Sciatic nerve (tissue), 2 donors: ENCODE measurements at places on chromosomes 7 and 10.

- no peak for DNase-seq
Measured at GRCh38 chr10:28179006-28179742, 123.7 kb downstream of the MPP7 start.

GRCh38 chr7:29871787-29872398, 65.6 kb downstream of the WIPF3 start:
- no peak for DNase-seq

DNA sequence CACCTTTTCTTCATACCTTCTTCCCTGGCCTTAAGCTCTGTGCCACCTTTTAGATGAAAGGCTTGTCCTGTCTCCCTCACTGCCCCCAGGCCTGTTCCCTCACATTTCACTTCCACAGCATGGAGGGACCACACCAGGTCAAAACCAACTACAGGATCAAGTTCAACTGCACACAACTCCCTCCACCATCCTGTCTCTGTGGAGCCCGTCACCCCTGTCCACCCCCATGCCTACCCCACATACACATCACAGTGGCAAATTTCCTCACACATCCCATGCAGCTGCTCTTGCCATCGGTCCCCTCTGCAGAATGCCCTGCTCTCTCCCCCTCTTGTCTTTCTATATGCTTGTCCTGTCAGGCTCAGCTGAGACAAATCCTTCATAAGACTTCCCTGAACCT, 154.1 kb downstream of the USP6NL start:
- DNase-seq, result no peak

GRCh38 chr10:85168243-85168642, 839.9 kb downstream of the CCSER2 start:
- no peak for DNase-seq

DNA sequence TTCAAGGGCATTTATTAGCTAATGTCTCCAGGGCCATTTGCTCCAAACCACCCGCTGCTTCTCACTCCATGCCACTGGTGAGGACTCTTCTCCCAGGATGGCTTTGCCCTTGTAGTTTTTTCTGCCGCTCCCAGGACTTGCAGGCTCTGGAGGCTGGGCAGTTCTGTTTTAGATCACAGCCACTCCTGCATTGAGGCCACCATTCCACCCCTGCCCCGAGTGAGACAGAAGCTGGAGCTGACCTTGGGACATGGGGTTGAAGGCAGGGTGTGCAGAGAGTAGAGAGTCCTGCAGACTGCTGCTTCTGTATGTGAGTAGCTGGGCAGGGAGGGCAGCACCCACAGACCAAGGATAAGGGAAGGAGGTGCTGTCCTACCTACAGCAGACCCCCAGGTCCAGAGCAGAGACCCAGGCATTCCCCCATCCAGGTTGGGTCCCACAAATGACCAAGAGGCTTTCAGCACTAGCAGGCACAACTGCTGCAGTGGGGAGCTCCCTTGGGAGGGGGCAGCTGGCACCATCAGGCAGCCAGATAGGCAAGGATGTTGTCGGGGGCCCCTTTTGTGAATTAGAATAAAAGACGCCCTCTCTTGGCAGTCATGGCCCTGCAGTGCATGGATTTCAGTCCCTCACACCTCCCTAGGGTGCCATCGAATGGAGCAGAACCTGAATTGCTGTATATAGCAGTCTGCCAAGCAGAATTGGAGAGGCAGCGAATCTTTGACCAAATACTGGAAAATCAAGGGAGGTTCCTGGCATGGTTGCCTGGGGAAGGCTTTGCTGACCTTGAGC, 22.7 kb upstream of the ADCYAP1R1 start:
- DNase-seq, result no peak

DNA sequence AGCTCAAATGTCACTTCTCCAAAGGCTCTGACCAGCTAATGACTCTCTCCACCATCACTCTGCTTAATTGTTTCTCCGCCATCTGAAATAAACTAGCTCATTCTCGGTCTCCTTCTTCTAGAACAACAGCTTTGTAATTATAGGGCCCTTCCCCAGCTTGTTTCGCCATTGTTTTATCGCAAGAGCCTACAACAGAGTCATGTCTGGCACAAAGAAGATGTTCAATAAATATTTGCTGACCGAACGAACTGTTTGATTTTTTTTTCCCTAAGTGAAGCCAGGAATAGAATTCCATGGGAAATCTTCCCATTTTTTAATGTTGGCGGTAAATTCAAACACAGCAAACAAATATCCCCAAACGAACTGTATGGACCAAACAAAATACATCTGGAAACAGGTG, 63.8 kb upstream of the NMT2 start:
- DNase-seq, result no peak

GRCh38 chr10:12720217-12720981, 281.1 kb downstream of the CCDC3 start:
- DNase-seq, result peak; percentile 79

DNA sequence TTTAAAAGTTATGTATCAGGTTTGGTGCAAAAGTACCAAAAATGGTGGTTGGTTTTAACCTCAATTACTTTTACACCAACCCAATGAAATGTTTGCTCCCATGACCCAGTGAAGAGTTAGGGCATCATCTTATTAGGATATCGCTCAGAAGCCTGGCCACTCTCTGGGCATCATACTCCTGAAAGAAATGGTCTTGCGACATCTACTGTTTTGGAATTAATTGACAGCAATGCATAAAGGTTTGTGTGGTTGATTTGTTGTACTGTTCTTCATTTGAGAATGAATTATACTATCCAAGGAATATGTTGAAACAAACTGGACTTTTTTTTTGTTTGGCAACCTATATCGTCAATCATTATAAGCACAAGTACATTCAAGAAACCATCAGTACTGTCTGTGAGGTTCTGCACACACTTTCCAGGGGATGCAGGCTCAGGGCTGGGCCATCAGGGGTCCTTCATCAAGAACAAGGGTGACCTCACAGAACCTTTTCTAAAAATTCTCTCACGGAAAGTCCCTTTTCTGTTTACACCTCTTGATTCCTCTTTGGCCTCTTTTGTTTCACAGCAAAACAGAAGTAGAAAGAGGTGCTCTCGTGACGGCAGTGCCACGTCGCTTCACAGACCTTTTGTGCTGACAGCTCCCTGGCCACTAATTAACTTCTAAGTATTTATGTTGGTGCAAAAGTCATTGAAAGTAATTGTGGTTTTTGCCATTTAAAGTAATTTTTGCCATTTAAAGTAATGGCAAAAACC, 117.2 kb upstream of the KLF6 start:
- DNase-seq, result no peak

DNA sequence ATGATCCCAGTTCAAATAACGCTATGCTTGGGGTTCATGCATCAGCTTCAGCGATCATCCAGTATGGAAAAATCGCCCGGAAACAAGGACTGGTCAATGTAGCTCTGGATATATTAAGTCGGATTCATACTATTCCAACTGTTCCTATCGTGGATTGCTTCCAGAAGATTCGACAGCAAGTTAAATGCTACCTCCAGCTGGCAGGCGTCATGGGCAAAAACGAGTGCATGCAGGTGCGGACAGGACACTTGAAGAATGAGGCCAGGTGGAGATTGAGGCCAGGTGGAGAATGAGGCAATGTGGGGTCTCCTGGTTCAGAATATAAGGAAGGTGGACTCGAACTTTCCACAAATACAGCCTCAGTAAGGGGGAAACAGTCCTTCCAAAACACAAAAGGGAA, 105.8 kb downstream of the TRRAP start:
- no peak for DNase-seq

DNA sequence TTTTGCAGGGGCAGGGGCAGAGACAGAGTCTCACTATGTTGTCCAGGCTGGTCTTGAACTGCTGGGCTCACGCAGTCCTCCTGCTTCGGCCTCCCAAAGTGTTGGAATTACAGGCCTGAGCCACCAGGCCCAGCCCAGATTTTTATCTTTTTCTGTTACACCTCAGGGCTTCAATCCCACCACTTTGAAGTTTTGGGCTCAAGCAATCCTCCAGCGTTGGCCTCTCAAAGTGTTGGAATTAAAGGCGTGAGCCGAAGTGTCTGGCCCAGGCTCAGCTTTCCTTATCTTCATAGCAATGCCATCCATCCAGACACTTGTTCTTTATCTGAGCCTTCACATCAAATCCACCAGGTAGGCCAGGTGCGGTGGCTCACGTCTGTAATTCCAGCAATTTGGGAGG, 4.1 kb downstream of the TAF6 start:
- no peak for DNase-seq

- DNase-seq, result no peak
Measured at GRCh38 chr10:124086787-124087671, 6.4 kb downstream of the CHST15 start.

DNA sequence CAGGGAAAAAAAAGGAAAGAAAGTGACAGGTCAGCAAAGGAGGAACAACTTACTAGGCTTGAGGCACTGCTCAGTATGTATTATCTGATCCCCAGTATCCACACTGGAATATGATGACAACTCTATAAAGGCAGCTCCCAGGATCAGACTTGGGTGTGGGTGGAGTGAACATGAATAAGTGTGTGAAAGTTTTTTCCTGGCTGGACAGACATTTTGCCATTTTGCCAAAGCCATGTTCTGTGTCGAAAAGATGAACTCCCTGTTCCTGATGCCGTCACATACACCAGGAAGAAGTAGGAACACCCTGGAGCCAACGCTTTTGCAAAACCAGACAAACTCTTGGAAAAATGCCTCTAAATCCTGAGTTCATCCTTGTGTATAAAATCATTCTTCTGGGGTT, 143.2 kb upstream of the MEOX2 start:
- DNase-seq, result no peak

- no peak for DNase-seq
Measured at GRCh38 chr7:104973227-104973626, 40.8 kb upstream of the KMT2E start.
